GM12878 (cell line): ENCODE measurements at places on chromosomes 1 and 21.

- no peak for DNase-seq
These were observed 2.5 kb downstream of the SLAMF9 start for GRCh38 chr1:159951551-159951950.

GRCh38 chr1:58434181-58434580 is 112.3 kb downstream of the OMA1 start:
- no peak for DNase-seq

DNA sequence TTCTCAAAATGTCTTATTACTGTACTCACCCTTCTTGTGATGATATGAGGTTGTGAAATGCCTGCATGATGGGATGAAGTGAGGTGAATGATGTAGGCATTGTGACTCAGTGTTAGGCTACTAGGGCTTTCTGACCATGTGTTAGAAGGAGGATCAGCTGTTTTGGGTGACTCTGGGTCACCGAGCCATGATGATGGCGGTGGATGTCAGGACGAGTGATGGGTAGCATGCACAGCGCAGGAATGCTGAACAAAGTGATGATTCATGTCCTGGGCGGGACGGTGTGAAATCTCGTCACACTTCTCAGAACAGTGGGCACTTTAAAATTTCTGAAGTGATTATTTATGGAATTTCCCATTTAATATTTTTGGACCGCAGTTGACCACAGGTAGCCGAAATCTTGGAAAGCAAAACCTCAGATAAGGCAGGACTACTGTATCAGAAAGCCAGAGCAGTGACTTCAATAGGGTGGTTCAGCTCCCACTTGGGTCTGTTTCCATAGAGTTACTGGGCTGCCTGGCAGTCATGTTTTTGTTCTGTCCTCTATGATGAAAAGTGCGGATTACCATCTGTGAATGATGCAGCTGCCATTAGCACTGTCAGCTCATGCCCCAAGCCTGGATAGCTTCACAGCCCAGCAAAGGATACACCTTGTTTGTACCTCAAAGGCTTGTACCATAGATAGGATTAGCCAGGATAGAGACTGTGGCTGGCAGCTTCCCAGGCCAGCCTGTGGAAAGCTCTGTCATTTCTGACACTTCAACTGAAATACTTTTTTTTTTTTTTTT is 26.6 kb downstream of the IL6R start:
- no peak for DNase-seq

DNA sequence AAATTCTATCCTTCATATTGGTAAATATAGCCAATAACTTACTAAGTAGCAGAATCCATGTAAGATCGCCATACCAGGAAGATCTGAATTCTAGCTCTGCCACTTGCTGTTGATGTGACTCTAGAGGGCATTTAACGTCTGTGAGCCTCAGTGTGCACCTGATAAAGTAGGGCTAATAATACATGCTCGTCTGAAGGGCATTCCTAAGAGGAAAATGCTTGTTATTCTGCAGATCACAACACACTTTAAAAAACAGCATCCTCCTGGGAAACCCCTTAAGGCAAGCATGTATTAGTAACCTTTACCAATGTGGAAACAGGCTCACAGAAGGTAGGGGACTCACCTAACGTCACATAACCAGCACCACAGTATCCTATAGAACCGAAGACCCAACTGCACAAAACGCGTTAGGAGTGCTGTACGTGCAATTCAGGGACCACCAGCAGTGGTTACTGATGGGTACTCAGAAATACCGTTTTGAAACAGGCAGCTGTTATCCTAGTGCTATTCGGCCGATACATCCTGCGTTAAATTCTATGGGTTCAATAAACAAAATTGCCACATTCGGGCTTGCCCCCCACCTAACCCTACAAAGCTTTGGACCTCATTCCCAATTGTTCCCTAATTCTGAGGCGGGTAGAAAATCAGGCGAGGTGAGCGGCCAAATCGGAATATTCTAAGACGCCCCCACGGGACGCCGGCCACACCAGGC is 758 bp downstream of the DEPDC1 start:
- no peak for DNase-seq

GRCh38 chr1:193313354-193314140 is 127.1 kb upstream of the B3GALT2 start:
- no peak for DNase-seq

DNA sequence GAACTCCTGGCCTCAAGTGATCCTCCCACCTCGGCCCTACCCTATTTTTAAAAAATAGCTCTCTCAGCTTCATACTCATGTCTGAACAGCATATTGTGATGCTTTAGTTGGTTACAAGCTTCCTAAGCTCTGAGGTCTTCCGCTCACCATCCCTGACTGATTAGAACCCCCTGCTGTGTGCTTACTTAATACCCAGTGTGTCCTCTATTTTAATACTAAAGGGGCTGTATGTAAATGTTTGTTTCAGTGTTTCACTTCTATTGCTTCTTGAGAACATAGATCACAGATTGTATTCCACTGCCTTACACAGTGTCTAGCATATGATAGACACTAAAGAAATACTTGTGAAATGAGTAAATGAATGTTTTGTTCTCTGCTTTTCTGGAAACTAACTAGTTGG is 29.8 kb downstream of the ZYG11B start:
- DNase-seq = no peak

- DNase-seq = no peak
These were observed 43.1 kb upstream of the CCSAP start for GRCh38 chr1:229385853-229386456.

DNA sequence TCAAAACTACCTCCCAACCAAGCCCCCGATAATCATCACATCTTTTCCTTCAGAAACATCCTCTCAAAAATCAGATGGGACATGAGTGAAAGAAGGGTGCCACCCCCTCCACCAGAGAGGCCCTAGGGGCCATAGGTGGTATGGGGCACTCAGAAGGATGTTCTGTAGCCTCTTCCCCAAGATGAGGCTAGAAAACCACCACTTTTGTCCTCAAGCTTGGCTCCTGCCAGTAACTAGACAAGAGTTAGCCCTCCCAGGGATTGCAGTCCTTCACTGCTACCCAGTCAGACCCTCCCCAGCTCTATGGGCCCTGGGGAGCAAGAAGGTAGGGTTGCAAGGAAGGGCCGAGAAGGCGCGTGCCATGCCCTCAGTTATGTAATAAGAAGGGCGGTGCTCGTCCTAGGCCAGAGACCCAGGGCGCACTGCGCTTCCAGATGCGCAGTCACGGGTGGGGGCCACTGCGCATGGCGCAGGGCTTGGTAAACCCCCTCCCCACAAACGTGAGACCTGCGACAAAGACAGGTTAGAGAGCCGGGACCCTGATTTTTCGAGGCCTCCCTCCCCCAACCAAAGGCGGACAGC is 69.7 kb downstream of the CD46 start:
- no peak for DNase-seq

- no peak for DNase-seq
These were observed 1.7 kb downstream of the KIF21B start for GRCh38 chr1:201021630-201022492.
